Sigmoid colon (tissue), 7 donors: ENCODE measurements at places on chromosomes 3 and 15. TPM values are rescaled to one million over a fixed set of nuclear protein-coding genes. Genes with fewer than 3 reads are reported as not detected.
A peak's percentile ranks its signal among the peaks of the same experiment; 100 is the strongest.

ZDHHC19 gene
- 0.99 TPM for total RNA-seq

- no peaks in the 10 kb centered on the region for H3K4me1 ChIP-seq
- H3K36me3 ChIP-seq = no peaks in the 10 kb centered on the region
- no peak overlapping the region for H3K27ac ChIP-seq
- H3K27me3 ChIP-seq = peaks cover 28% of the 10 kb centered on the region
- H3K4me3 ChIP-seq = no peak overlapping the region
- DNase-seq = no peak
Measured at GRCh38 chr15:76349301-76350070, 12.9 kb downstream of the ISL2 start.

- DNase-seq = no peak
- no peaks in the 10 kb centered on the region for H3K4me1 ChIP-seq
- no peaks in the 10 kb centered on the region for H3K36me3 ChIP-seq
- H3K27me3 ChIP-seq = no peaks in the 10 kb centered on the region
Measured at GRCh38 chr3:47475029-47475569, 642 bp downstream of the SCAP start.

DLL4 gene
- total RNA-seq = 4.3 TPM

DNA sequence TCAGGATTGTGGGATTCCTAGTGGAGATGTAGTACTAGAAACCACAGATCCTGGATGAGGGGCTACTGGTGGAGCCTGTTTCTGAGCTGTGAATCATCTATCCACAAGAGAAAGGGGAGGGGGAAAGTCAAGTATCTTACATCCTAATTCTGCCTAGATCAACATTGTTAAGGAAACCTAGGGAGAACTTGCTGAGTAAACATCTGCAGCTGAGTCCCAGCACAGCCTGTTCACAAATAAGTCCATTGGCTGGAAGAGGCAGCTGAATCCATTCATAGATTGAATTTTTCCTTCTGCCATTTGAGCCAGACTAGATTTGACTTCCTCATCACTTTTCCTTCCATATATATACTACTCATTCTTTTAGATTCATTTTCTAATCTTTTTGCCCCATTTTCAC, 460.5 kb downstream of the TUSC7 start:
- no peaks in the 10 kb centered on the region for H3K27me3 ChIP-seq
- H3K36me3 ChIP-seq = no peaks in the 10 kb centered on the region
- no peaks in the 10 kb centered on the region for H3K4me1 ChIP-seq
- no peak for DNase-seq

GRCh38 chr3:143475981-143476380, 356.4 kb downstream of the CHST2 start:
- no peak for DNase-seq
- no peaks in the 10 kb centered on the region for H3K36me3 ChIP-seq
- H3K4me1 ChIP-seq = no peaks in the 10 kb centered on the region
- H3K27me3 ChIP-seq = no peaks in the 10 kb centered on the region
- H3K4me3 ChIP-seq = no peak overlapping the region
- H3K27ac ChIP-seq = no peak overlapping the region

CD96 gene
- 0.54 TPM for total RNA-seq

- H3K4me1 ChIP-seq = peaks cover 26% of the 10 kb centered on the region
- no peaks in the 10 kb centered on the region for H3K36me3 ChIP-seq
- DNase-seq = peak; percentile 79
- no peak overlapping the region for H3K4me3 ChIP-seq
Measured at GRCh38 chr15:40320931-40321371, 2.5 kb upstream of the INAFM2 start.

GRCh38 chr3:186949281-186949982, 19.1 kb downstream of the ST6GAL1 start:
- H3K4me3 ChIP-seq = no peak overlapping the region
- H3K27ac ChIP-seq = no peak overlapping the region
- no peak for DNase-seq
- H3K4me1 ChIP-seq = no peaks in the 10 kb centered on the region
- no peaks in the 10 kb centered on the region for H3K27me3 ChIP-seq
